Fibroblast of lung (primary cell): ENCODE measurements at places on chromosomes 11 and 22.

GRCh38 chr11:23797624-23798419 is 699.0 kb upstream of the LUZP2 start:
- no peak for DNase-seq

DNA sequence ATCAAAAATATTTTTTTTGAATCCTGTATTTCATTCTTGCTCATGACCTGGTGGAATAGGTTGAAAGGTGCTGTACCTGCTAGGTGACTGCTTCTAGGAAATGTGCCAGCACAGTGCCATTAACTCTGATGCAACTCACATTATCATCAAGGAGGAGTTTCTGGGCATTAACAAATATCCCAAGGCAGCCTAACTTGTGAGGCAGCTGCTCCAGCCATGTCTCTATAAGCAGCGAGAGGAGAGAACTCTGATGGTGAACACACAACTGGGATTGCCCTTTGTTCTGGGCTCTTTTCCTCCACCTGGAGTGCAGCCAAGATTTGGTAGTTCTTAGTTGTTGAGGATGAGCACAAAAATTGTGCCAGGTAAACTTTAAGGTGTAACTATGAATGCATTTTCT is 25.6 kb downstream of the HEPHL1 start:
- DNase-seq, result no peak

DNA sequence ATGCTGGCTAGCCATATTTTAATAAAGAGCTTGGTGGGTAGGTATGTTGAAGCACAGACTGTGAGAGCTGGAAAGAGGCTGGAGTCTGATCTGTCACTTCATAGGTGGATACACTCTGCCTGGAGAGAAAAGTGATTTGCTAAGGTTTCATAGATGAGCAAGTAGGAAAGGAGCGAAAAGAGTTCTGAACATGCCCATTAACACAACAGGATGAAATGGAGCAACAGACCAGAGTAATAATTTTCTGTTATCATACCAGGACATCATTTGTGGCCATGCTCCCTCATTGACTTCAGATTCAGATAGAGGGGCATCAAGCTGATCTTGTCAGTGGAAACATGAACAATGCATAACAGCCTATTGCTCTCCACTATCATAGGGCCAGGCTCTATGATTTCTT is 452.9 kb downstream of the JRKL start:
- DNase-seq, result no peak

- no peak for DNase-seq
Observed at GRCh38 chr11:113245216-113245615, 69.2 kb upstream of the TTC12 start.

GRCh38 chr11:31740131-31740530 is 71.0 kb downstream of the PAX6 start:
- DNase-seq, result no peak

GRCh38 chr22:35660291-35661127 is 12.3 kb downstream of the APOL6 start:
- DNase-seq, result peak; percentile 25

GRCh38 chr11:16669799-16670415 is 68.5 kb upstream of the C11orf58 start:
- DNase-seq, result peak; percentile 85

DNA sequence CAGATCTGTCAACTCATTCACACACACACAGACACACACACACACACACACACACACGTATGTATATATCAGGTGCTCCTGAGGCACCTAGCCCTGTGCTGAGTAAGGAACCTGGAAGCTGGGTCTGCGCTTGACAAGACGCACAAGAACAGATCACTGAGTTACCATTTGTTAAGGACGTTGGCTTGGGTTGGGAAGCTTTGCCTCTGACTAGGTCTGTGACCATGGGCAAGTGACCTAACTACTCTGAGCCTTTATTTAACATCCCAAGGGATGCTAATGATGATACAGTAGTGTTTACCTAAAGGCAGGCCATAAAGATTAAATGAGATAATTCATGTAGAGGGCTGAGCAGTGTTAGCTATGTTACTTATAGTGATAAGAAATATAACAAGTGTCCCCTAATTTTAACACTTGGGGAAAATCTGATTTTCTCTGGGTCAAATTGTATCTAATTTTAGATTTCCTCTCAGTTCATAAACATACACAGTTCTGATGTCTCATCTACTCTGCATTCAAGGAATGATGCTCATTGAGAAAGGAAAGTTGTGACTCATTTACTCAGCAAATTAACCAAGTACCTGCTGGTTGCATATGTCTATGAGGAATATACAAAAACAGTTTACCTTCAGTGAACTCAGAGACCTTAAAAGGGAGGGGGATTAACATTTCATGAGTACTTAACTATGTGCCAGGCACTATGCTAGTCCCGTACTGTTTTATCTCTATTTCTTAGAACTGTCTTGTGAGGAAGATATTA is 13.6 kb downstream of the RNF185 start:
- peak; percentile 93 for DNase-seq

DNA sequence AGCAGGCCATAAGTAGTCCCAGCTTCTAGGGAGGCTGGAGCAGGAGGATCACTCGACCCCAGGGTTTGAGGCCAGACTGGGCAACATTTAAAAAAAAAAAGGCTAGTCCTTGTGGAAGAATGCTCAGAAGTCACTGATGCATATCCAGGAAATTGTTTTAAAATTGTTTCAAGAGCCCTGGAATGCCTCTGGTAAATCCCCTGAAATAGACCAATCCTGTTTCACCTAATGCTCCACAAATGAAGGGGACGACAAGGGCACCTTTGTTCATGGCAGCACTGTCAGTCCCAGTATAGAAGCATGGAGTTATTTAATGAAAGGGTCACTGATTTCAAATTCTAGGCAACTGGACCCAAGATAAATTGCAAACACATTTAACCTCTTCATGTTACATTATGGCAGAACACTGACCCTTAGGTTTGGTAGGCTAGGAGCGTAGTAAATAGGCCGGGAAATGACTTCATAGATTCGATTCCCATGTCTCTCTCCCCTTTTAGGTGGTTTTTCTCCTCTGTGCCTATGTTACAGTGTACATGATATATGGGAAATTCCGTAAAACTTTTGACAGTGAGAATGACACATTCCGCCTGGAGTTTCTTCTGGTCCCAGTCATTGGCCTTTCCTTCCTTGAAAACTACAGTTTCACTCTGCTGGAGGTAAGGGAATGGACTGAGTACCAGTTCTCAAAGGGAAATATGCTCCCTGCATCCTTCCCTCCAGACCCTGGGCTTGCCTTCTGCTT is 11.4 kb downstream of the KDELR3 start:
- DNase-seq, result no peak

DNA sequence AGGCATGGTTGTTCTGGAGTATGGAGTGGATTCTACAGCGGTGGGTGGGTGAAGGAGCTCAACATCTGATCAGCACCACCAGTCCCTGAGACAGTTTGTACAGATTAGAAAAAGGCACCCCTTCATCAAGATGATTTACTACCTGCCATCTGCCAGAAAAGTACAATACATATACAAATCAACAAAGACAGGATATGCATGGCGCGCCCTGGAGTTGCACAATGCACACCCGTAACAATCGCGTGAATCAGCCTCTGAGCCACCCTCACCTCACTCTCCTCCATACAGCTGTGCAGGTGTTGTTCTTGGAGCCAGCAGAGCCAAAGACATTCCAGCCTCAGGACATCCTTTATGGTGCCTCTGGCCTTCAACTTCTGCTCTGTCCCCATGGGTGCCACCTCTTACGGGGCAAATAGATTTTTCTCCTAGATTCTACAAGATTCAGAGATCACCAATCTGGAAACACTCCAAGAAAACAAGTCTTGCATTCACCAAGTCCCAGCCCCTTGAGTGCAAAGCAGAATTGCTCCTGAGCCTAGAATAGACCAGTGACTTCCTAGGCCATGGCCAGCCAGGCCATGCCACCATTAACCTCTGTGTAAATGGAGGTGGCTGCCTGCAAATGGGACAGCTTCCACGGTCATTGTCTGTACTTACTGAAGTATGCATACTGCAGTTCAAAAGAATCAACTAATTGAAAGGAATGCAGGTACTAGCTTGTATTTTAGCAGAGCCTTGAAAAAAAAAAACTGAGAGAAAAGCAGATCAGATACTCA is 490.9 kb downstream of the SOX6 start:
- DNase-seq, result no peak

- DNase-seq, result no peak
Observed at GRCh38 chr11:15943418-15944197, 412.7 kb downstream of the SOX6 start.

DNA sequence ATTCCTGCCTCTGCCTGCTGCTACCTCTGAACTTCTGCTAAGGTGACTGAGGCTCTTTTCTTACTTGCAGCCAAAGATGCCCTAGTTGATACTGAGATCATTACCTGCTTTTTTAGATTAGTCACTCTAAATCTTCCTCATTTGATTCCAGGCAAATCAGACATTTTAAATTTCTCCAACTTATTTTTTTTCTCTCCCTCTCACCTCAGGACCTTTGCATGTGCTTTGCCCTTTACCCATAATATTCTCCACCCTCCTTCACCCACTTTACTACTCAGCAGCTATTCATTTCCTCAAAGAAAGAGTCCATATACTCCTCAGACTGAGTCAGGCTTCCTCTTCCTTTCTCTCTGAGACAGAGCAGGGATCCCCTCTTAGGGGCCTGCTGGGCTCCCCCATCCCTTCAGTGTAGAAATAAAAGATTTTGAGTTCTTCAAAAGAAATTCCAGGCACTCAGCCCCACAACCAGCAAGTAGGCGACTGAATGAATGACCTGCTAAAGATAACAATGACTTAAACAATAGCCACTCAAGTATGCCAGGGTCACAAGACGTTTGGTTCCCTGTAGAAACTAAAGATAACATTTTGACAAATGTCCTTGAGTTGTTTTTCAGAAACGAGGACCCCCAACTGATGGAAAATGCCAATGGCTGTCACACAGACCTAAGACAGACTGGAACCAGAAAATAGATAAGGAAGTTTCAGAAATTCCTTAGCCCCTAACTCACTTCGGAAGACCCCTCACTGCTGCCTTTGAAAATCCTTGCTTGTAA is 104.2 kb downstream of the MTNR1B start:
- DNase-seq, result no peak

GRCh38 chr11:36822829-36823228 is 224.8 kb upstream of the RAG2 start:
- DNase-seq, result no peak

DNA sequence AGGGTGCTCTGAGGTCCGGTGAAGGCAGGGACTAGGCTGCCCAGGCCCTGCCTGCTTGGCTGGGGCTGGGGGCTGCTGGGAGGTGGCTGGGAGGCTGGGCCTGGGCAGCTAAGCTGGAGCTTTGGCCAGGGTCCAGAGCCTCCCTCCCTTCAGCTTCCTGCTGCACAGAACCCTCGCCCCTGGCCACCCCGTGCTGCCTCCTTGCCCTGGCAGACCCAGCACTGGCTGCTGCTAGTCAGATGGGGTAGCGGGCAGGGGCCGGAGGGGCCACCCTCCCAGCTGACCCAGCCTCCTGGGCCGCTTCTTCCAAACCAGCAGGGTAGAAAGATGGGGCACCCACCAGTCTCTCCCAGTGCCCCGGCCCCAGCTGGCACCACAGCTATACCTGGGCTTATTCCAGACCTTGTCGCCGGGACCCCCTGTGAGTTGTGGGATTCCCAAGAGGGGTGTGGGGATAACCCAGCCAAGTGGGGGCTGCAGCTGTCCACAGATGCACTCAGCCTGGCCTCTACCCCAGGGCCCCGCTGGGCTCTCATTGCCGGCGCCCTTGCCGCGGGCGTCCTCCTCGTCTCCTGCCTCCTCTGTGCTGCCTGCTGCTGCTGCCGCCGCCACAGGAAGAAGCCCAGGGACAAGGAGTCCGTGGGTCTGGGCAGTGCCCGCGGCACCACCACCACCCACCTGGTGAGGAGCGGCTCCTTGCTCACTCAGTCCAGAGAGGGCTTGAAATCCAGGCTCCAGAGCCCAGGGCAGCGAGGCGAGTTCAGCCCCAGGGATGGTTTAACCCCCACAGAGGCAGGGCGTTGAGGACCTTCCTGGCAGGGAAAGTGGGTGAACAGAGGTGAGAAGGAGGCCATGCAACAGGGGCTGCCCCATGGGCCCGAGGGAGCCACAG is at the start of gene SYT8:
TSS of gene SYT8 (plus strand) at position 212 of the 892 bp plus-strand sequence. CDS start at position 328, 116 bp downstream.
- DNase-seq, result no peak

DNA sequence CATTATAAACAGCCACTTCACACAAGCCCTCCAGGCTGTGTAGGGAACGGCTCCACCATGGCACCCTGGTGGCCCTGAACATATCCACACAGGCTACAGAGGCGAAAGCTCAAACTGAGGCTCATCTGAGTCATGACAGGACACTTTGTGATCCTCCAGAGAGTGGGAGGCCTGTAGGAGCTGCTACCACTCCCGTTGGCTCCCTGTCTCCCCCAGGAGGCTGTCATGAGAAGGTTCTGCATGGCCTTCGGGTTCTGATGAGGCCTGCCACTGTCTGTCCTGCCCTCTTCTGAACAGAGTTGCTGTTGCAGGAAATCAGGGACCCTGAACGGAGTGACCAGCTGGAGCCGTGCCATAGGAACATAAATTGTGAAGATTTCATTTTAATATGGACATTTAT is 23.8 kb upstream of the ALDH3B2 start:
- DNase-seq, result no peak
